ENCODE measurements at places on chromosomes 11 and 22.

DNA sequence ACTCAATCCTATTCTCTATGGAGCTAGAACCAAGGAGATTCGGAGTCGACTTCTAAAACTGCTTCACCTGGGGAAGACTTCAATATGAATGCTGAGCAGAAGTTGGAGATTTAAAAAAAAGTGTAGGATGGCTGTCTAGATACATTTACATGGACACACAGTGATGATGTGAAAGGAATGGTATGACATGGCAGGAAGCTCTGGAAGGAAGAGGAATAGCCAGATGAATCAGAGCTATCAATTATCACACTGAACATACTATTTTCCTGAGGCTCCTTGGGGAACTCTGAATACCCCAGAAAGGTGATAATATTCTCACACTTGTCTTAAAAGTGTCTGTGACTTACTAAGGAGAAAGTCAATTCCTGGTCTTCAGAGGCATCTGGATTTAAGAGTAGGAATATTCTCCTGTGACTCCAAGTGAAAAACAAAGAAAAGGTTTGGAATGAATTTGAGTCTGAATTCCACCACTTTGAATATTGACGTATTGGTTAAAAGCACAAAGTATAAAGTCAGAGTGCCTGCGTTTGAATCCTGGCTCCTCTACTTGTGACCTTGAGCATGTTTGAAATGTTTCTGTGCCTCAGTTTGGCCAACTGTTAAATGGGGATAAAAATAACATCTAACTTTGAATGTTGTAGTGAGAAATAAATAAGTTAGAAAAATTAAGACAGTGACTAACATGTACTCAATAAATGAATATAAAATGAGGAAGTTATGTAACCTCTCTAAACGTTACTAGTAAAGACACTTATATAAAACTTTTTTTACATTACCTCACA is 1.3 kb downstream of the OR52D1 start:
- no peak for DNase-seq

GRCh38 chr22:32836280-32837123 is 35.0 kb downstream of the TIMP3 start:
- no peak for DNase-seq

- no peak for DNase-seq
These were observed 39.1 kb downstream of the TCIRG1 start for GRCh38 chr11:68077617-68078582.

DNA sequence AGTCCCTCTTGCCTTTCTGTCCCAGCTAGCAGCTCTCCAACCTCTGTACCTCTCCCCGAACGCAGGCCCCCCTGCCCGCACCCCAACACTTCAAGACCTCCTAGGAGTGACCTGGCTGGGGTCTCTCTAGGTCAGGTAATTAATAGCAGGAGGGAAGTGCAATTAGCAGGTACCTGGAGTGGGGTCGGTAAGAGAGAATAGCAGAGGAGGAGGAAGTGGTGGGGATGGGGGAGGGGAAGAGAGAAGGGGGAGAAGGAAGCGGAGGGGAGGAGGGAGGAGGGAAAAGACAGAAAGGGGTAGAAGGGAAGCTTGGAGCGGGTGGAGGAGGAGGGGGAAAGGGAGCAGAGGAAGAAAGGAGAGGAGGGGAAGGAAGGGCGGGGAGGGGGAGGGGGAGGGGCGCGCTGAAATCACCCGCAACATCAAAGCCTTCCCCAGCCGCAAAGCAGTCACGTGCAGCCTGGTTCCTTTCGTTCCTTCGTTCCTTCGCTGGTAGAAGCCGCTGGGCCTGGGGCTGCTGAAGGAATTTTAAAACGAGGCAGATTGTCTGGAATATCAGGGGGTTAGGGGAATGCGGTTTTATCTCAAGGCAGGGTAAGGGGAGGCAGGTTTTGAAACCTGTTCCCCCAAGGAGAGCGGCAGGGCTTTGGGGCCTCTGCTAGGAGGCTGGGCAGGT is 29.3 kb upstream of the TCF20 start:
- DNase-seq: no peak

DNA sequence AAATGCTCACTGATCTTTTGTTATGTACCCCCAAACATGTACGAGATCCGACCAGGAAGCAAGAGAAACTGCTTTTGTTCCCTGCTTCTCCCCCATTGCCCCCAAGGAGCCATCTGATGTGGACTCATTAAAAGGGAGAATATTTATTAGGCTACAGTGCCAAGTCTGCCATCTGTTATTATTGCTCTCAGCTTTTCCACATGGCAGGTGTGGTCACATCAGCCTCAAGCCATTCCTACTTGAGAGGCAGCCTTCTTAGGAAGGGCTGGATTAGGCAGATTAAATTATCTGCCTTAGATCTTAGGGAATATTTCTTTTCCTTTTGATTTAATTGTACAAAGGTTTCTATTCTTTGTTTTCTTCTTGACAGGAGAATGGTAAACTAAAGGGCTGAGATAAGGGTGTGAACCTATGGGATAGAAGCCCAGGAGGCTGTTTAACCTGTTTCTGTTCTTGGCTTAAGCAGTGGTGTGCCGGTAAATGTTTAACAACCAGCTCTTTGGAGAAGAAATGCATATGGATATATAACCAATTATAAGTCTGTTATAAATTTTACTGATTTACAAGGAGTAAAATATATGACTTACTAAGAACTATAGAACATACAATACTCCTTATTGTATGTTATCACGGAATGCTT is 88.8 kb downstream of the PDHX start:
- no peak for DNase-seq
